ENCODE measurements at places on chromosomes 1 and 21. TPM values are rescaled to one million over a fixed set of nuclear protein-coding genes. Genes with fewer than 3 reads are reported as not detected.
A peak's percentile ranks its signal among the peaks of the same experiment; 100 is the strongest.

- no peak for DNase-seq
Measured at GRCh38 chr1:198876371-198876871, 237.6 kb downstream of the PTPRC start.

- peak; percentile 19 for DNase-seq
Measured at GRCh38 chr21:42514883-42515228, 1.2 kb downstream of the SLC37A1 start.

- no peak for DNase-seq
Measured at GRCh38 chr1:38403667-38404066, 357.1 kb upstream of the POU3F1 start.

DNA sequence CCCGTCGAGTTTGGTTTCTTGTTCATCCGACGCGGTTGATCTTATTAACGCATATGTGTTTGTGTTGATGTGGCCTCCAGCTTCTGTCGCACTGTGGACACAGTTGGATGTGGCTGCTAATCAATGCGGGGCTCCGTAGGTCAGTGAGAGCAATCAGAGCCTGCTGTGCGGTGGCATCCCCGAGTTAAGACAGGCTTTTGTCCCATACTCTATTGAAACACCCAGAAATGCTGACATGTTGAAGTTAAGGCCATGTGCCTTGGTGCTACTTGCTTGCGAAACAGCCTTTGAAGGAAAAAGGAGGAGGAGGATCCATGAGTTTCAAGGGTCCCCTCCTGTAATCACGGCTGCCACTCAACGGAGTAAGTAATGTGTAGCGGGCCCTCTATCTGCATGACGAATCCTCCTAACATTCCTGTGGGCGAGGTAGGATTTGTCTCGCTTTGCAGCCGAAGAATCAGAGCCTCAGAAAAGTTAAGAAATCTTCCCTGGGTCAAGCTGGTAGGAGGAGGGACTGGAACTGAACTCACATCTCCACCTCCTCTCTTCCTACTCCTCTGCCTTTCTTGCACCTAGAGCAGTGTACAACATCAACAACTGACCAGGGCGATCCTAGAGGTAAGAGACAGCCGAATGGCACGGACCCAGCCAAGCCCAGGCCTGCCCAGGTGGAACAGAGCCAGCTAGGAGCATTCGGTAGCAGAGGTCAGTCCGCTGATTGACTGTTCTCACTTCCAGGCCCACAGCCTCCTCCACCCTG, 19.5 kb downstream of the PDE9A start:
- DNase-seq: no peak

GRCh38 chr1:3015744-3016143, 5.5 kb upstream of the ACTRT2 start:
- DNase-seq: no peak

- DNase-seq: no peak
Measured at GRCh38 chr1:109837852-109838570, 72.6 kb upstream of the CSF1 start.

DNA sequence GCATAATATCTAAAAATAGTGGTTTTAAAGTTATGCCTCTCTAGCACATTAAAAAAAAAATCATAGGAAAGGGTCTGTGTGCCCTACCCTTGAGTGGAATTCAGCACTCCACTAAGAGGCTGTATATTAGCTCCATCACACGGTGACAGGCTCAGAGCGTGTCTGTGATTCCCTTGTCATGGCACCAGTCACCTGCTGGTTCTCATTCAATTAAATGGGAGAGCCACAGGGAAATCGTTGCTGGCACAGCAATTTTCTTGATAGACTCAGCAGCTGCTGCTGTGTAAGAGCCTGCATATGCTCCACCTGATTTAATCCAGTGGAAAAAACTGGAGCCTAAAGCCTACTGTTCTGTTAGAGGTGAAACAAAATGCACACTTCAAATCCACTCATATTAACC, 9.5 kb downstream of the ATP6V1G3 start:
- no peak for DNase-seq

GRCh38 chr21:26377111-26377694, 195.9 kb downstream of the CYYR1 start:
- DNase-seq: no peak

DNA sequence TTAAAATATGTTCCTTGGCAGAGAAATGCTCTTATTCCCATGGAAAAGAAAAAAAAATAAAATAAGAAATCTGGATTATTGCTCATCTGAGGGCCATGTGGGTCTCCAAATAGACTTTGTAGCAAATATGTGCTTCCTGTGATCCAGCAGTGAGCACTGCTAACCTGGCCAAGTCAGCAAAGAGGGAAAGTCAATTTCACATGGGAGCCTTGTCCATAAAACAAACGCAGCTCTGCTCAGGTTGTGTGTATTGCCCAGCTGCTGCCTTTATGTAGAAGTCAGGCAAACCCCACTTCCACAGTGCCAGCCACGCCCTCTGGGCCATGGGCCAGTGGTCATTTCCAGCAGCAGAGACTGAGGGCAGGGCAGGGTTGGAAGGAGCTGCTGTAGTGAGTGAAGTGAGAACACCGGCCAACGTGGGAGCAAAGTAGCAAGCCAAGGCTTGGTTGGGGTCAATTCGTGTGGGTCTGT, 174.3 kb downstream of the LYPLAL1 start:
- no peak for DNase-seq

DNA sequence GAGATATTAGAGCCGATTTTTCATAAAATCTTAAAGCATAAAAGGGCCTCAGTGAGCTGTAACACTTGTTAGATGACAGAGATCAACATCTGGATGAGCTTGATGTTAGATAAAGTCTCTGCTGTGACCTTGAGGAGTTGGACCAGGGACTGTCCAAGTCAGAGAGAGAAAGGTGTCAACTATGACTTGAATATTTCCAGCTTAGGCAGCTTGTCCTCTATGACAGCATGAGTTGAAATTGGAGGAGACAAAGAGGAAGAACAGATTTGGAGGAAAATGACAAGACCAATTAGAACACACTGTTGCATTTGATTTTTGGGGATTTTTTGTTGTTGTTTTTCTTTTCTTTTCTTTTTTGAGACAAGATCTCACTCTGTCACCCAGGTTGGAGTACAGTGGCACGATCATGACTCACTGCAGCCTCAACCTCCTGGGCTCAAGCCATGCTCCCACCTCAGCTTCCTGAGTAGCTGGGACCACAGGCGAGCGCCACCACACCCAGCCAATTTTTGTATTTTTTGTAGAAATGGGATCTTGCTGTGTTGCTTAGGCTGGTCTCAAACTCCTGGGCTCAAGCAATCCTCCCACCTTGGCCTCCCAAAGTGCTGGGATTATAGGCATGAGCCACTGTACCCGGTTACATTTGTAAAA, 35.3 kb upstream of the CLIC4 start:
- DNase-seq: peak; percentile 19

DNA sequence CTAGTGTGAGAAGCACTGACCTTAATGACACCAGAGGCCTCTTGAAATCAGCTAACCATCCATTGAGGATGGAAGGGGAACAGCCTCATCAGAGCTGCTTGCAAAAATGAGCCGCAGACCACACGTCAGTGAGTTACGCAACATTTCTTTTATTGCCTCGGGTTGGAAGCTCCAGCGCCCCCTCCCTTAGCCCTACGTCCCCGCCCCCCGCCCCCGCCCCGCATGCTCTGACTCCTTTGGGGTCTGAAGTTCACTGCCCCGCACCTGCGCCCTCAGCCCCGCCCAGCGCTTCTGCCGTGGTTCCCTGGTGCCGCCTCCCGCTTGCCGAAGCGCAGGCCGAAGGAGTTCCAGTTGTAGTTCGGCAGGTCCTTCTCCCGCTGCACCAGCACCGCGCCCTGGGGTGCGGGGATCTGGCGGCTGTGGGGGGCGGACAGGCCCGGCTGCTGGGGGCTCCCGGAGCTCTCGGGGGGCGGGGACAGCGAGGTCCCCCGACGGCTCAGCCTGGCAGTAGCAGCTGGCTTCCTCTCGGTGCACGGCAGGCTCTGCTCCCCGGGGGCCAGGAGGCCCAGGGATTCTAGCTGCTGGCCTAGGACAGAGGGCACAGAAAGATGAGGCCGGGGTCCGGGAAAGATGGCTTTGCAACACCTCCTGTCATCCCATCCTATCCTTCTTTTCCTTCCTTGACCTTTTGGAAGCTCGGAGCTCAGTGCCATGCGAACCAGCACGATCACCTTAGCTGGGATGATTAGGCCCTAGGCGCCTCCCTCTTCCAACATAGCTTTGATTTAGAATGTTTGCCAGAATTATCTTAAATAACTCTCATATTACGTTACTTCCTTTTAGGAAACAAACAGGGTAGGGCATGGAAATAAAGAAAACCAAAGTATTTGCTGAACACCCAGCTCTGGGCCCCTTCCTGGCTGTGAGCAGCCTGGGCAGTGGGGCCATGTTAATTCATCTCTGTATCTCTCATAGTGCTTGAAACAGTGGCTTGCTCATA, 5.8 kb downstream of the KISS1 start:
- DNase-seq: no peak

DNA sequence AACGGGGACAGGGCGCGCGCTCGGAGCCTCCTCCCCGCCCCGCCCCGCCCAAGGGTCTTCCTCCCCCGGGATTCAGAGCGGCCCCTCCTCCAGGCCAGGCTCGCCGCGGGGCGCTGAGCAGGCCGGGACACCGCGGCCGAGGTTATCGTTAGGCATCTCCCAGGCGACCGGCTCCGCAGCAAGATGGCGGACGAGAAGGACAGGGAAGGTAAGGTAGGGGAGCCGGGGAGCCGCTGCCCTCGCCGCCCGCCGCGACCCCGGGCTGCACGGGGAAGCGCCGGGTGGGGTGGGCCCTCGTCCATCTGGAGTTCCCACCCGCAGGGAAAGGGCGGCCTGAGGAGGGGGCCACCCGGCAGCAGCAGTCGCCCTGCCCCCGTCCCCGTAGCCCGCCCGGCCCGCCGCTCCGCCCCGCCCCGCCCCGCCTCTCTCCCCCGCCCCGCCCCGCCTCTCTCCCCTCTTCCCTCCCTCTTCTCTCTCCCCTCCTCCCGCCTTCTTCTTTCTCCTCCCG, 105.9 kb upstream of the HNRNPU start:
- no peak for DNase-seq

DNA sequence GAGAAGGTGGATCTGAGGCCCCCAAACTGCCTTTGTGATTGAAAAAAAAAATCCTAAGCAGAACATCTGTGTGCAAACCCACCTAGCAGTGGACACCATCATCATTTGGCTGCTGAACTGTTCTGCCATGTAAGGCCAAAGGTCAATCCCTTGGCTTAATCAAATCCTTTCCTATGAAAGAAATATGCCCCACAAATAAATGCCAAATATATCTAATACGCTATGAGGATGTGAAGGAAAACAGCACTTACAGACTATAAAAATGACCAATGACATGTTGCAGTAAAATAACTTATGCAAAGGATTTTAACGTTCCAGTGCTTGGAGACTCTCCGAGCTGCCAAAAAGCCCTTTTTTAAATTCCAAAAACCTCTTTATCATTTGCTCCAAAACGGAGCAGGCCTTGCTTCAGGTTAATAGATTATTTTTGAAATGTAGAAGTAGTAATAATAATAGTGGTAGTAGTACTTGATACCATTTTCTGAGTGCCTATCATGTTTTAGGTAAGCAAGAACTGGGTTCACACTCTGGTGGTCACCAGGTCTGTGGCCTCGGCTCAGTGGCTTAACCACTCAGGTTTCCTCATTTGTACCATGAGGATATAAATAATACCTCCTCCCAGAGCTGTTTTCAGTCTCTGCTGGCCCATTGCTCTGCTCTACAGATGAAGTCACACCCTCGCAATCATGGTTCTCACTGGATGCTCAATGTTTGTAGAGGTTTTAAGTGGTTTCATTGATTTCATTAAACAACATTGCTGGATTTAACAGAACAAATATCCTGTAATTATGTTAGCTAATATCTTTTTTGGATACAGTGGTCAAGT, 47.9 kb upstream of the EDEM3 start:
- no peak for DNase-seq

DNA sequence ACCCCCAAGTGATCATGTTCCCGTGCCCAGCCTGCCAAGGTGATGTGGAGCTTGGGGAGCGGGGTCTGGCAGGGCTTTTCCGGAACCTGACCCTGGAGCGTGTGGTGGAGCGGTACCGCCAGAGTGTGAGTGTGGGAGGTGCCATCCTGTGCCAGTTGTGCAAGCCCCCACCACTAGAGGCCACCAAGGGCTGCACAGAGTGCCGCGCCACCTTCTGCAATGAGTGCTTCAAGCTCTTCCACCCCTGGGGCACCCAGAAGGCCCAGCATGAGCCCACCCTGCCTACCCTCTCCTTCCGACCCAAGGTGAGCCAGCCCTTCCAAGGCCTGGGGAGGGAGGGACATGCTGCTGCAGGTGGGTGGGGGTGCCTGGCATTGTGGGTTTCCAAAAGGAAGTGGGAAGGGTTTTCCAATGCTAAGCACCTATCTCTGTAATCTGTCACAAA, 2.3 kb downstream of the TRIM46 start:
- peak; percentile 57 for DNase-seq

DNA sequence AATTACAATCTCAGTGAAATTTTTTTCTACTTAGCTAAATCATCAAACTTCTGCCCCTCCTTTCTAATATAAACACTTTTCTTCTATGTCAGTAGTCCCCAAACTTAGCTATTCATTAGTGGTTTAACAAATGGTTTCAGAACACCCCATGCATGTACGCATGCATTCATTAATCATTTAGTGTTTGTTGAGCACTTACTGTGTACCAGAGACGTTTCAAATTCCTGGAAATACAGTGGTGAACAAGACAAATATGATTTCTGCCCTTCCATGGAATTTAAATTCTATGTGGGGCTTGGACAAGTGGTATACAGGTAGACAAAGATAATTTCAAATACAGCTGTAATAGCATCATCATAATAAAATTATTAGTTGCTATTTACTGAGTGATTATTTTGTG, 1.5 kb downstream of the ZBTB40 start:
- DNase-seq: no peak

SPATA45 gene
- total RNA-seq: not detected

C1orf226 gene
- total RNA-seq: 0.34 TPM

APCS gene
- total RNA-seq: not detected

TRIM45 gene
- total RNA-seq: 0.77 TPM

KRTAP13-2 gene
- not detected for total RNA-seq

CYP4A11 gene
- not detected for total RNA-seq

DIP2A gene
- 166 TPM for total RNA-seq

CFHR2 gene
- not detected for total RNA-seq

ELAVL4 gene
- not detected for total RNA-seq

LCE2A gene
- total RNA-seq: not detected

ATP5PO gene
- 94.9 TPM for total RNA-seq

Measured in natural killer cell (primary cell).